CD4-positive, alpha-beta T cell treated with Interleukin-6 for 4 hours (primary cell): ENCODE measurements at places on chromosomes 2 and 18.

GRCh38 chr2:48198371-48198770 lies 292.1 kb upstream of the FBXO11 start:
- no peak for DNase-seq

DNA sequence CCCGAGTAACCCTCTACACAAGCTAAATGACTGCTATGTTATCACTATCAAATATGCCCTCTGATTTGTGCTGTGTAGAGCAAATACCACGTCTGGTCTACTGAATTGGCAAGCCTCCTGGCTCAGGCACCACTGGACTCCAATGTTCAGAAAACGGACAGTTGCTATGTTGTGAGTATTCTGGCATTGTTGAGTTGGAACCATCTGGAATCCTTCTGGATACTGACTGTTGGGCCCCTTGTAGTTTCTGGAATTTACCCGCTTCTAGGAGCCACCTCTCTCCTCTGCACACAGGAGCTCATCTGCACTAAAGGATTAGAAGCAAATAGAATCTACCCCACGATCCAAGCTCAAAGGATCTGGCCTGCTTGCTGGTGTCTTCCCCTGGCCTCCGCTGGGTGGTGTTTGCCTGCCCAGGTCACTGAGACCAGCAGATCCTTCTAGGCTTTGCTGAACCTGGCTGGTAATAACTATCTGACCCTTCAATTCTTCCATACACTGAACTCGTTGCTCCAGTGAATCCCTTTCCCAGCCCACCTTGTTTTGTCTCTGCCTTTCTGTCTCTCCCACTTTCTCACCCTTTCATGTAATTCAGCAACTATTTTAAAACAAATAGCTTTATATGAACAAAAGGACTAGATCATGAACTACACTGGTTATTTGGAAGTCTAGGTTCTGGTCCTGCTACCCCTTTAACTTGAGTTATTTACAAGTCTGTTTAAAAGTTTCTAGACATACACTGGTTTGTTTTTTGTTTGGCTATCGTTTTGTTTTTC lies 2.1 kb upstream of the HAAO start:
- no peak for DNase-seq

DNA sequence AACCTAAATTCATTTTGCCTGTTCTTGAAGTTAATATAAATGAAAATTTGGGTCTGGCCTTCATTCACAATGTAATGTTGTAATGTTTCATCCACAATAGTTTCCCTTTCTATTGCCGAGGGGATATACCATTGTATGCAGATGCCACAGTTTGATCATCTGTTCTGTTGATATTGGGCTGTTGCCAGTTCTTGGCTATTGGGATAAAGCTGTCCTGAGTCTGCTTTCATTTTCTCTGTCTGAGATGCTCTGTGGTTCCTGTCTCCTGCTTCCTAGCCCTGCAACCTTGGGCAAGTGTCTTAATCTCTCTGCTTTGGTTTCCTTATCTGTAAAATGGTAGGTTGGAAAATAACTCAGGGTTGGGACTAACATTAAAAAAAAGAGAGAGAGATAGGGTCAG lies 25.2 kb downstream of the B3GNT2 start:
- no peak for DNase-seq

DNA sequence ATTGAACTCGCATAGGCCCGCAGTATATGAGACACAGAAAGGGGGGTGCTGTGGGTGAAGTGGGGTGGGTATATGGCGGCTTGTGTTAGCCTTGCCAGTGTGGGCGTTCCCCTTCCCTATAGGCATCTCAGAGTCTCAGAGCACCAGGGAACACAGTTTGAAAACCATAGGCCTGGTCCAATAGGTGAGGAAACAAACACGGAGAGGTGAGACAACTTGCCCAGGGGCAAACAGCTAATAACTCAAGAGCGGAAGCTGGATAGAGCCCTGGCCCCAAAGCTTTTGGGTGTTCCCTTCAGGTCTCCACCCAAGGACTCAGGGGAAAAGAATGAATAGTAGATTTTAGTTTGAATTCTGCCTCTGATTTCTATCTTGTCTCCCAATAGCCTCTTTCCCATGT lies 7.9 kb downstream of the LIPG start:
- DNase-seq: no peak

DNA sequence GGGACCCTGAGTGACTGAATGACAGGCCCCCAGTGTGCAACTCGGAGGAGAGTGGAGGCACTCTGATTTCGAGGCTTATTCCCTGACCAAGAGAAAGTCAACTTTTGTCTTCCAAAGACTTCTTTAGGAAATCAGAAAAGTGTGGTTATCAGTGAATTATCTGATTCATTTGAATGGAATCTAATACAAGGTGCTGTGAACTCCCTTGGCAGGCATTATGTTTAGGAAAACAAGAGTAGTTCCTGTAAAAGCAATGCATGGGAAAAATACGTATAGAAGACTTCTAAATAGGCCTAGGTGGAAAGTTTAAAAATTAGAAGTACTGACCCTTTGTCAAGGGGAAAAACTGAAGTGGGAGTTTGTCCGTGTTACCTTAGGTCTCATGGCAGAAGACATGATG lies 269.4 kb downstream of the GBX2 start:
- DNase-seq: no peak

DNA sequence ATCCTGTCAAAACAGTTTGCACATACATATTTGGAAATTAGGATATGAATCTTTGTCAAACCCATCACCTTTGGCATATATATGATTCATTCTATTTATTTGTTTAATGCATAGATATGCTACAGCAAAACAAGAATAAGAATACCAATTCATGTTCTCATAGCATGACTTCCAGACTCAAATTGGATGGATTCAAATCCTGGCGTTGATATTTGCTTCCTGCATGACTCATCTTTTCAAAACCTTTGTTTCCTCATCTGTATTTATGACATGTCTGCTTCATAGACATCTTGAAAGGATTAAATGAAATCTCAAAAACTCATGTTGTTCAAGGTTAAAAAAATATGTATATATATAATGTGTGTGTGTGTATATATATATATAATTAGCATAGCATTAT lies 261.3 kb downstream of the MBD5 start:
- no peak for DNase-seq

DNA sequence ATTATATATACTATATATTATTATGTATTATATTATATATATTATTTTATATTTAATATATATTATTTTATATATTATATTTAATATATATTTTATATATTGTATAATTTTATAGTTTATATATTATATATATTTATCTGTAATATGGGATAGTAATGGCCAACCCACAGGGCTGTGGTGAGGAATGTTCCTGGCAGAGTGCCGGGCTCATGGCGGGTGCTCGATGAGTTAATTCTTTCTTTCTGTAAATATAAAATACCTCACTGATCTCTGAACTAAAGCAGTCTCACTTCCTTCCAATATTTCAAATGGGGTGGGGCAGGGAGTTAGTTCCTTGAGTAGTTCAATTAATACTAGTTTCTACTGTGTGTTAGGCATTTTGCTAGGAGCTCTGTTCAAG lies 389.4 kb downstream of the TSN start:
- DNase-seq: no peak

DNA sequence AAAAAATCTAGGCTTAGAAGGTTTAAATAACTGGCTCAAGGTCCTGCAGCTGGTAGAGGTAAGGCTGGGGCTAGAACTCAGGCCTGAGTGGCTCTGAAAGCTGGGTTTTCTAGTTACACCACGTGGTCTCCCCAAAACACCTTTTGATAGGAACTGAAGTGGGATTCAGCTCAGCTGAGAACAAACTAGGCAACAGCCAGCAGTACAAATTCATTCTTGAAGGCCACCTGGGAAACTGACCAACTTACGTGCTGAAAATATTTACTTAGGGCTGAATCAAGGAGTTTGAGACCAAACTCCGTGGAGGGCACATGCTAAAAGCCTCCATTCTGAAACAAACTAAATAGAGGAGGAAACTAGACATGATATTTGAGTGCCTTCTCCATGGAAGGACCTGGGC lies 67.2 kb downstream of the AOX1 start:
- no peak for DNase-seq

DNA sequence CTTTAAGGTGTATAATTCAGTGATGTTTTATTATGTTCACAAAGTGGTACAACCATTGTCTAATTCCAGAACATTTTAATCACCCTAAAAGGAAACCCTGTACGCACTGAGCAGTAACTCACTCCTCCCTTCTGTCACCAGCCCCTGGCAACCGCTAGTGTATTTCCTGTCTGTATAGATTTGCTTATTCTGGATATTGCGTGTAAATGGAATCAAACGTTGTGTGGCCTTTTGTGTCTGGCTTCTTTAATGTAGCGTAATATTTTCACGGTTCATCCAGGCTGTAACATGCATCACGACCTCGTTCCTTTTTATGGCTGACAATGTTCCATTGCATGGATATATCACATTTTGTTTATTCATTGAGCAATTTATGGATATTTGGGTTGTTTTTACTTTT lies 8.3 kb downstream of the ZDBF2 start:
- DNase-seq: no peak

DNA sequence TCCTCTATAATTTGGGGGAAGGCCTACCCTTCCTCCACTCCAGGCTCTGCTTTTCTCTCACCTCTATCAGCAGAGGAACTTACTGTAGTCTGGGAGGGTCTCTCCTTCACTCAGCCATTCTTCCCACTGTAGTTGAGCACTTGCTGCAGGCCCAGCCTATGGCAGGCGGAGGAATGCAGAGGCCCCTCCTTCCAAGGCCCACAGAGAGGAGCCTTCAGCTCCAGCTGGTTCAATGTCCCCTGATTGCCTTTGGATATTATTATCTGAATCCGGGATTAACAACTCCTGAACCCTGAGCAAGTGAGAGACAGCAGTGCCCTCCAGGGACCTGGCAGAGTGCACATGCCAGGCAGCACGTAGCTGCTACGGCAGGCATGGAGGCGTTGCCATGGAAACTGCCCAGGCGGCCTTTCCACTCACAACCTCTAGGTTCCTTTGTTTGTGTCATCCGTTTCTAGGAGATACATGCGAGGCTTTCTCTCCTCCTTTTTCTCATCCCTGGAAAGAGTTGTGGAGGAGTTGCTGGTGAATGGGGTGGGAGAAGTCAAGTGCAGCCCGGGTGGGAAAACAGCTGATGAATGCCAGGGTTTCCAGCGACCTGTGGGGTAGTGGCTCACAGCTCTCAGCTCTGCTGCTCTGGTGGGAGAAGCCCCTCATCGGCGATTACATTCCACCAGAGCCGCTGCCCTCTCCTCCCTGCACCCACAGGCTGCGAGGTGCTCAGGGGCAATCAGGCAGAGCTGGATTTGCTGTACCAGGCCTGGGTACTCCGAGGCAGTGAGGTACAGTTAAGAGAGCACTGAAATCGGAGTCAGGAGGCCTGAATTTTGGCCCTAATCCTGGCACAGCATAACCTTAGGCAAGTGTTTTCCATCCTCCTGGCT lies 55.3 kb upstream of the HK2 start:
- DNase-seq: no peak

GRCh38 chr2:137947728-137948336 lies 16.4 kb upstream of the HNMT start:
- DNase-seq: peak; percentile 30

GRCh38 chr18:13252686-13253410 lies 34.3 kb downstream of the LDLRAD4 start:
- DNase-seq: no peak

- no peak for DNase-seq
Observed at GRCh38 chr2:133837441-133838094, 269.3 kb upstream of the NCKAP5 start.

- no peak for DNase-seq
Observed at GRCh38 chr18:65725251-65726050, 25.4 kb upstream of the CDH7 start.

GRCh38 chr2:199148076-199148845 lies 309.5 kb downstream of the SATB2 start:
- DNase-seq: no peak

- DNase-seq: peak; percentile 61
Observed at GRCh38 chr2:230714136-230714480, 1.5 kb downstream of the CAB39 start.

GRCh38 chr2:70723286-70723885 lies 44.6 kb downstream of the ADD2 start:
- no peak for DNase-seq

- no peak for DNase-seq
Observed at GRCh38 chr2:229137066-229137465, 134.0 kb downstream of the PID1 start.

- no peak for DNase-seq
Observed at GRCh38 chr18:22486667-22487066, 69.0 kb upstream of the CTAGE1 start.

GRCh38 chr2:157076526-157077161 lies 180.9 kb upstream of the GALNT5 start:
- no peak for DNase-seq

GRCh38 chr2:106812383-106812782 lies 73.6 kb downstream of the ST6GAL2 start:
- no peak for DNase-seq

GRCh38 chr2:66461664-66462500 lies 27.0 kb downstream of the MEIS1 start:
- DNase-seq: no peak

DNA sequence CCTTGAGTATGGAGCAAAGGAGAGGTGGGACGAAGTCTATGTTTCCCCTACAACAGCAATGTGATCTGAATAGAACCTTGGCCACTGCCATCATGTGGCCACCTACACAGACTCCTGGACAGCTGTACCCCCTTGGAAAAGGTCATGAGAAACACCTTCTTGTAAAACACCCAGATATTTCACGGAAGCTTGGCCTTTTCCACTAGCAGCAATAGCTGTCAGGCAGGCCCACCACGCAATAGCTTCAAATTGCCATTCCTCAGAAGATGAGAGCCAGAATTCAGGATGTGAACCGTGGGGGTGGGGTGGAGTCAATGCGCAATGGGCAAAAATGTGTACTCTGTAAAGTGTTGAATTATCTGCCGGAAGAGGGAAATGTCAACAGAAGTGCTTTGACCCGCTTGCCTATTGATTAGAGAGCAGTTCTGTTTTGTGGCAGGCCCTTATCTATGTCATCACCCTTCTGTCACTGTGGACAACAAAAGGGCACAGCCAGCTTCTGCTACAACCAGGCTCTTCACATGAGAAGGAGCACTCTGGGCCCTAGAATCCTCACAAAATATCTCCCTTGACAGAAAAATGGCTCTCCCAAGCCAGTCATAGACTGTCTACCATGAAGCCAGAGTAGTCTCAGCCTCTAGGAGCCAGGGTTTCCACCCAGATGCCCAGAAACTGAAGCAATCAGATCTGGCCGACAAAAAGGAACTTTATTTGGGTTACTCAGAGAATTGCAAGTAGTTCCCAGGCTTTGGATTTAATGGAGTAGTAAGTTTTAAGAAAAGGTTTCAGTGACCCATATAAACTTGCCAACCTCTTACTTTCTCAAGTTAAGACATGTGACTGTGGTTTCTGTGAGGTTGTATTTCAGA lies 9.5 kb downstream of the INPP1 start:
- no peak for DNase-seq

- DNase-seq: no peak
Observed at GRCh38 chr2:138853761-138854160, 73.6 kb upstream of the NXPH2 start.

GRCh38 chr2:229342376-229342775 lies 71.3 kb upstream of the PID1 start:
- no peak for DNase-seq

GRCh38 chr2:65539633-65540032 lies 107.2 kb upstream of the SPRED2 start:
- DNase-seq: no peak

- DNase-seq: no peak
Observed at GRCh38 chr18:48571639-48572384, 33.0 kb downstream of the CTIF start.
